Activated T-cell treated with anti-CD3 and anti-CD28 coated beads, Interleukin-2, amount 50 U/mL, for 24 hours (primary cell): ENCODE measurements at places on chromosomes 12 and 14.
A peak's percentile ranks its signal among the peaks of the same experiment; 100 is the strongest.

DNA sequence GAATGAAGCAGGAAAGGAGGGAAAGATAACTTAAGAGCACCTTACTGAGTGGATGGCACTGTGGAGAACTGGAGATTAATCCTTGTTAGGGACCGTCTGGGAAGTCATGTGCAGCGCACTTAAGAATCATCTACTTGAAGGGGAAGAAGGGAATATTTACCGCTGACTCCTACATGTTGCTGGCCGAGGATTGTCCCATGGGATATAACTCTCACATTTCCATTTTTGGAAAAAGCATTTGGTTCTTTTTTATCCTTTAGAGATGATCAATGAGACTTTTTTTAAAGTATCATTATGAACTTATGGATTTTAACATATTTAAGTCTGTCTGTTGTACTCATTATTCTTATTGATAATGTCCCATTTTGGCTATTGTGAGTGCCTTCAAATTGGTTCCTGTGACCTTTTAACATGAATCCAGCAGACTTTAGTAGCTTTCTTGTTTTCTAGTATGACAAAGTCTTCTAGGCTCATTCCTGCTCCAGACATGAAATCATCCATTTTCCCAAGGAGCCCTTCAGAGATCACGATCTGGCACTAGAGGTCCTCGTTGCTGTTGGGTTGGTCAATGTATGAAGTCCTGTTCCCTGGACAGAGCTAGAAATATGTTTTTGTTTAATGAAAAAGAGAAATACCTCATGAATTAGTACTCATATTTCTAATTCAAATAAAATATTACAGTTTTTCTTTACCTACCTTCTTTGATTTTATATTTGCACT lies 20.2 kb upstream of the FAM234B start:
- peaks cover 9% of the 10 kb centered on the region for H3K27me3 ChIP-seq
- no peak for DNase-seq
- H3K36me3 ChIP-seq, result no peaks in the 10 kb centered on the region
- H3K4me1 ChIP-seq, result no peaks in the 10 kb centered on the region

- DNase-seq, result no peak
- H3K27me3 ChIP-seq, result no peaks in the 10 kb centered on the region
- H3K36me3 ChIP-seq, result no peaks in the 10 kb centered on the region
- H3K27ac ChIP-seq, result no peak overlapping the region
- H3K4me3 ChIP-seq, result no peak overlapping the region
- H3K4me1 ChIP-seq, result peaks cover 10% of the 10 kb centered on the region
Measured at GRCh38 chr14:99608591-99608990, 4.6 kb upstream of the CCDC85C start.

DNA sequence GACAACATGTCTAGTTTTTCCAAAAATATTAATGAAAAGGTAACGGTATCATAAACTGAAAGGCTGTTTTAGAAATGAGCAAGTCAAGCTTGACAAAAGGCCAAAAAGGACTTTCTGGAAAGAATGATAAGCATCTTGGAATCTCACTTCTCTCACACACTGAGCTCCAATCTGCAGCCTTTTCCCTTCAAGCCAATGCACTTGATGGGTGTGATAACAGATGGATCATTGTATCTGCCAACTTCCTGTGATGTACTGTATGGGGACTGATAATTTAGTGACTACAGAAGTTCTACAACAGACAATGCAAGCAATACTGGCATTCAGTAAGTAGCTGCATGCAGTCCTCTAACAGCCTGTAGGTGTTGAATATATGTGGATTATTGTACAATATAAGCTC lies 147.1 kb downstream of the MED13L start:
- no peak overlapping the region for H3K27ac ChIP-seq
- peaks cover 74% of the 10 kb centered on the region for H3K4me1 ChIP-seq
- no peak overlapping the region for H3K4me3 ChIP-seq
- H3K27me3 ChIP-seq, result no peaks in the 10 kb centered on the region
- H3K36me3 ChIP-seq, result no peaks in the 10 kb centered on the region

DNA sequence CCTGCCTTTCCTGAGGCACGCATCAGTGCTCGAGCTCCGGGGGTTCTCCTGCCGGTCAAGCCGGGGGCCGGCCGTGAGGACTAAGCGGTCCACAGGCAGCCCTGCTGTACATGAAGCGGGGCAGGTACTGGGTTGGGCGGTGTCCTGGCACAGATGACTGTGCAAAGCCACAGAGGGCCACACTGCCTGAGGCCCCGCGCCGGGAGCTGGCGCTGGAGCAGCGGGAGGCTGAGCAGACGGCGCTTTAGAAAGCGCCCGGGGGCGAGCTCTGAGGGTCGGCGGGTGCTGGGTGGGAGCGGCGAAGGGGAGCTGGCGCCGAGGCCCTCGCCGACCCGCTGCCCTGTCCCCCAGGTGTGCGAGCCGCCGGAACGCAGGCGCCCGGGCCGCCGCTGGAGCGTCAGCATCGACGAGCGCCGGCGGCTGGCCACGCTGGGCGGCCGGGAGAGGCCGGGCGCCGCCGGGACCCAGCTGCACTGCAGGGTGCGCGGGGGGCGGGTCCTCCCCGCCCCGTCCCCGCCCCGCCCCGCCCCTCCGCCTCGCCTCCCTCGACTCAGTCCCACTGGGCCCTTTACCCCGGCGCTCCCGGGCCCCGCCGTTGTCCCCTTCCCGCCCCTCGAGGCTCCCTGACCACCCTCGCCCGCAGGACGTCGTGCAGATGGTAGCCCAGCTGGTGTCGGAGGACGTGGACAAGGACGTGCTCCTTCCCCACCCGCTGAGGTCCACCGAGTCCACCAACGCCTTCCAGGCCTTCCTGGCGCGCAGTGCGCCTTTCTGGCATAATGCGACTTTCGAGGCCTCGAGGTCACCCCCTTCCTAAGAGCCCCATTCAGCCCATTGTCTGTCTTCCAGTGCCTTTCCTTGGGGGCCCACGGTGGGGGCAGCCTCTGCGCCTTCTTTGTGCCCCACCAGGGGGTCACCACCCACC lies 8.3 kb upstream of the MTA1 start:
- H3K36me3 ChIP-seq, result no peaks in the 10 kb centered on the region
- H3K4me3 ChIP-seq, result peak overlapping the region; percentile 23
- peaks cover 26% of the 10 kb centered on the region for H3K27me3 ChIP-seq
- peaks cover 10% of the 10 kb centered on the region for H3K4me1 ChIP-seq
- no peak for DNase-seq

- H3K36me3 ChIP-seq, result no peaks in the 10 kb centered on the region
- no peak overlapping the region for H3K27ac ChIP-seq
- H3K27me3 ChIP-seq, result no peaks in the 10 kb centered on the region
- DNase-seq, result no peak
- H3K4me1 ChIP-seq, result no peaks in the 10 kb centered on the region
Measured at GRCh38 chr12:51505360-51506105, 80.9 kb downstream of the SLC4A8 start.

GRCh38 chr12:45234139-45234865 lies 18.4 kb downstream of the ANO6 start:
- H3K27me3 ChIP-seq, result no peaks in the 10 kb centered on the region
- H3K4me1 ChIP-seq, result peaks cover 69% of the 10 kb centered on the region
- H3K36me3 ChIP-seq, result peaks cover 19% of the 10 kb centered on the region
- peak overlapping the region; percentile 97 for H3K27ac ChIP-seq
- peak overlapping the region; percentile 51 for H3K4me3 ChIP-seq
- DNase-seq, result no peak

GRCh38 chr14:101810897-101811621 lies 49.5 kb downstream of the PPP2R5C start:
- H3K27me3 ChIP-seq, result no peaks in the 10 kb centered on the region
- H3K4me1 ChIP-seq, result peaks cover 62% of the 10 kb centered on the region
- no peak for DNase-seq
- H3K36me3 ChIP-seq, result peaks cover 56% of the 10 kb centered on the region
- H3K27ac ChIP-seq, result peak overlapping the region; percentile 99
- peak overlapping the region; percentile 92 for H3K4me3 ChIP-seq

GRCh38 chr14:102363182-102363943 lies 622 bp downstream of the TECPR2 start:
- H3K36me3 ChIP-seq, result peaks cover 35% of the 10 kb centered on the region
- H3K27ac ChIP-seq, result peak overlapping the region; percentile 89
- H3K27me3 ChIP-seq, result no peaks in the 10 kb centered on the region
- no peak for DNase-seq
- no peak overlapping the region for H3K4me3 ChIP-seq
- peaks cover 49% of the 10 kb centered on the region for H3K4me1 ChIP-seq

GRCh38 chr12:120720234-120720986 lies 5.2 kb upstream of the ACADS start:
- H3K27ac ChIP-seq, result peak overlapping the region; percentile 1
- no peak overlapping the region for H3K4me3 ChIP-seq
- H3K27me3 ChIP-seq, result no peaks in the 10 kb centered on the region

GRCh38 chr12:116726694-116727093 lies 11.2 kb downstream of the SPRING1 start:
- no peak for DNase-seq
- H3K4me3 ChIP-seq, result no peak overlapping the region
- no peaks in the 10 kb centered on the region for H3K27me3 ChIP-seq
- no peak overlapping the region for H3K27ac ChIP-seq

- peaks cover 3% of the 10 kb centered on the region for H3K27me3 ChIP-seq
- H3K4me1 ChIP-seq, result peaks cover 3% of the 10 kb centered on the region
- no peak overlapping the region for H3K4me3 ChIP-seq
Measured at GRCh38 chr14:31229638-31230572, 22.3 kb upstream of the HECTD1 start.

DNA sequence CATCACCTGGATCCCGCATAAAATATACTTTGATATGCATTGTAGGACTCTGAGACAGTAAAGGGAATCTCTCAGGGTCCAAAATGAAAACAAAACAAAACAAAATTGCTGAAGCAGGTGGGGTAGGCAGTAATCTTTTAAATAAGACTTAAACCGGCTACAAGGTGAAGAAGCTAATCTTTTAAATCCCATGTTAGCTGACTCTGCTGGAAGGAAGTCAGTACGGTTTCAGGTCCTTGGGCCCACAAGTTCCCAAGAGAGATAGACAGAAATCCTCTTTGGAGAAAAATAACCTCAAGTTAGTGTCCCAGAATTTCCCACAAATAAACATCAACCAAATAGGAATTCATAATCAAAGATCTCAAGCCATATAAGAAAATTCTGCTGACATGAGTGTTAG lies 5.0 kb upstream of the EPS8 start:
- no peak for DNase-seq
- peaks cover 13% of the 10 kb centered on the region for H3K4me1 ChIP-seq
- no peak overlapping the region for H3K27ac ChIP-seq
- no peaks in the 10 kb centered on the region for H3K36me3 ChIP-seq
- H3K27me3 ChIP-seq, result peaks cover 43% of the 10 kb centered on the region

DNA sequence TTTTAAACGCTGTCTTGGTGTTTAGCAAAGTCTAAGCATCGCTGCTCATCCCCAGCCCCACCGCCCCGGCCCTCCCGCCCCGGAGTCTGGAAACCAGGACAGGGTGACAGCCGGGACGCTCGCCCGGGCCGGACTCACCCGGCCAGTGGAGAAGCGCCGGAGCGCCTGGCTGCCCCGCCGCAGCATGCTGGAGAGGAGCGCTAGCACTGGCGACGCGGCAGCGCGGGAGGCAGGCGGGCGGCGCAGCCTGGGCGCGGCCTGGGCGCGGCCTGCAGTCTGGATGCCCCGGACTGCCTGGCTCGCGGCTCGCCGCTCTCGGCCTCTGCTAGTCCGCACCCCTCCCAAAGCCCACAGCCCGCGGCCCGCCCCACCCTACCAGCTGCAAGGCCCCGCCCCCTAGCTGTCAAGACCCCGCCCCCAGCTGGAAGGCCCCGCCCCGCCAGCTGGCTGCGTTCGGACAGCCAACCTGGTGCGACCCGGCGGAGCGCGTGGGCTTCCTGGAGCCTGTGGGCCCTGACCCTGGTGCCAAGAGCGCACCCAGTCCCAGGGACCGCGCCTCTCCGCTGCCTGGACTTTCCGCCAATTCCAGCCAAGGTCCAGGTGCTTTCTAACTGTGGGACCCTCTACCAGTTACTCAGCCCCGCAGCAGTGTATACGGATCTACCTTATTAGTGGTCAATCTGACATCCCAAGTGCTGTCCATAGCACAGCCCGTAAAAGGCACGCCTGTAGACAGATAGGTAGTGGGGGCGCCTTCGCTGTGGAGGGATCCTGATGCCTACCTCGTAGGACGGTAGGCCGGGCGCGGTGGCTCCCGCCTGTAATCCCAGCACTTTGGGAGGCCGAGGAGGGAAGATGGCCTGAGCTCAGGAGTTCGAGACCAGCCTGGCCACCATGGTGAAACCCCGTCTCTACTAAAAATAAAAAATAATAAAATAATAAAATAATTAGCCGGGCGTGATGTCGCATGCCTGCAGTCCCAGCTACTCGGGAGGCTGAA lies at the start of gene ALDH1L2:
Gene ALDH1L2 (minus strand): TSS at position 208 of the 1,000 bp plus-strand sequence. CDS start 22 bp downstream, at position 186.
- H3K36me3 ChIP-seq, result peaks cover 2% of the 10 kb centered on the region
- H3K27me3 ChIP-seq, result peaks cover 39% of the 10 kb centered on the region
- H3K4me3 ChIP-seq, result peak within 1 kb of the TSS; percentile 76
- peaks cover 7% of the 10 kb centered on the region for H3K4me1 ChIP-seq

DNA sequence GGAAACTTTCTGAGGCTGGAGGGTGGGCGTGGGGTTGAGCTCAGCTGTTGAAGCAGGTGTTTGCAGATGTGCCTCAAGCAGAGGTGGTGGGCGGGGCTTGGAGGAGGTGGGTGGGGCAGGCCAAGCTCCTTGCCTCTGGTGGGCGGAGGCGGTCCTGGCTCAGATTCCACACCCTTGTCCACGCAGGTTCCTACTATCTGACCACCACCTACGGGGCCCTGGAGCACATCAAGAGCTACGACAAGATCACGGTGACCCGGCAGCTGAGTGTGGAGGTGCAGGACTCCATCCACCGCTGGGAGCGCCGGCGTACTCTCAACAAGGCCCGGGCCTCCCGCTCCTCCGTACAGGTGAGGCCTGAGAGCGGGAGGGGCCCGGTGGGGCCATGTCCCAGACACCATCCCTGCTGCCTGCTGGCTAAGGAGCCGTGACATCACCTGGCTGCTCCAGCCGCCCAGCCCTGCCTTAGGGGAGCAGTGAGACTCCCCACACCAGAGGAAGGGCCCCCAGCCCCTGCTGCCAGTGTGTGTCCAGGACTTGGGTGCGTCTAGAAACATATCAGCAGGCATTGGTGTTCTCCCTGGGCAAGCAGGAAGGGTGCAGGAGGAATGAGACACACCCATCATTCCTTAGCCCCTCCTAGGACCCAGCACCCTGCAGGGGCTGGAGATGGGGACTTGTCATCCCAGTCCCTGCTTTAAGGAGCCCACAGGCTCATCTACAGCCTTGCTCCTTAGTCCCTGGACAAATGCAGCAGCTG lies 63.4 kb downstream of the LGMN start:
- peaks cover 17% of the 10 kb centered on the region for H3K4me1 ChIP-seq
- H3K36me3 ChIP-seq, result peaks cover 54% of the 10 kb centered on the region
- no peak for DNase-seq
- H3K4me3 ChIP-seq, result no peak overlapping the region

DNA sequence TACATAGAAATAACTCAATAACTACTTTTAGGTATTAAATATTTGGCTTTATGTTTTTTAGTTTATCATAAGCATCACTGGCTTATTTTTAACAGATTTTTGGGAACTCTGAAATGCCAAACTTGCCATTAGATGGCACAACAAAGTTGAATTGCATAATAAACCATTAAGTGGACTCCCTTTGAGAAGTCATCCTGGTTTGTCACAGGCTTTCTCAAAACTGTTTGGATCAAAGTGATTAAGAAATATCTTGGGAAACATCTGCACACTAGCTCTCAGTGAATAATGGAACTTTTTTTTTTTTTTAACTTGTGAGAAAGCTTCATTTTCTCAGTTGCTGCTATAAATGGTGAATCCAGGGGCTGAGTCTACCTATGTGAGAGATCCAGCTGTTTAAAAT lies 4.3 kb downstream of the SLC16A7 start:
- DNase-seq, result no peak
- no peaks in the 10 kb centered on the region for H3K27me3 ChIP-seq
- no peak overlapping the region for H3K27ac ChIP-seq
- H3K36me3 ChIP-seq, result peaks cover 84% of the 10 kb centered on the region
- peaks cover 69% of the 10 kb centered on the region for H3K4me1 ChIP-seq
